Mucosa of descending colon (tissue), 3 donors: ENCODE measurements at places on chromosomes 12 and 14. TPM values are rescaled to one million over a fixed set of nuclear protein-coding genes. Genes with fewer than 3 reads are reported as not detected.
A peak's percentile ranks its signal among the peaks of the same experiment; 100 is the strongest.

GRCh38 chr12:27840229-27840999 lies 60.4 kb upstream of the MANSC4 start:
- no peak for DNase-seq

GRCh38 chr12:130086797-130087196 lies 75.5 kb upstream of the FZD10 start:
- no peak for DNase-seq

DNA sequence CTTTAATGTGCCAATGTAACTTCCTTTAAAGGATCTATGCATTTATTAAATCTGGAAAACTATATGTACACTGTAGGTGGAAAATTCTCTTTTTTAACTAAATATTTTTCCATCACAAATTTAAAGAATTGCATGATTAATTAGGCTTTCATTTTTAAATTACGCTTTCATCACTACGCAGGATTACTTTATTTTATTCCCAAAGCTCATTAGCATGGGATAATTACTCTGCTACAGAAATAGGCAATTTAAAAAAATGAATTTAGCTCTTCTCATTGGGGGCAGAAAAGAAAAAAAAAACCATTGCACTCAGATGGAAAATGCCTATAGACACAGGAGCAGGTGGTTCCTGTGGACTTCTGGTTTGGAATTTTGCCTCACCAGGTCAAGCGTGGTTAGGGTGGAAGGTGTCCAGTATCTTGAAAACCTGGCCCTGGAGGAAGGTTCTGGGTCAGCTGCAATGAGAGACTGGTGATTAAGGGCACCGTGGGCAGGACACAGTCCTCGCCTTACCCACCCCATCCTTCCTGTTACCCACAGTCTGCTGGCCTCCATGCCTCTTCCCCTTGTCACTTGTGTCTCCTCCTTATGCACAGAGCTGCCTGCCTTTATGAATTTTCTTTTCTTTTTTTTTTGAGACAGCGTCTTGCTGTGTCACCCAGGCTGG lies 17.3 kb upstream of the RIN3 start:
- DNase-seq: no peak

Gene NAV3
- 2.5 TPM for total RNA-seq

Gene LRRIQ1
- not detected for total RNA-seq

Gene WNT5B
- total RNA-seq: 2.7 TPM

DNA sequence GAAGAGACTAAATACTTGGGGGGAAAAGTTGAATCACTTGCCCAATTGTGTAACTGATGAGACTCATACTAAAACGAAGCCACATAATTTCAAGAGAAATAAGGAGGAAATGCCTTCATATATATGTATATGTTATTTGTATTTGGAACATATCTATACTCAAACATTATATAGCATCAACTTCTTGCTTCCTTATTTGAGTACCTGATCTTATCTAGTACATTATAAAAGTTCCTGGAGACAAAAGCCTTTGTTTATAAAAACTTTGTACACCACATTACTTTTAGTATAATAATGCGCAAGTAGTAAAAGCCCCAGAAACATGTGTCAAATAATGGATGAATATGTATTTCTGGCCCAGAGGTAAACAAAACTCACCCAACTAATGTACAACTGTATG lies 92.0 kb downstream of the SLC2A13 start:
- no peak for DNase-seq

Gene RTL1
- not detected for total RNA-seq

- DNase-seq: no peak
Observed at GRCh38 chr12:2804393-2805142, 7.9 kb upstream of the ITFG2 start.

Gene PTCSC3
- total RNA-seq: not detected

GRCh38 chr14:37515771-37516170 lies 79.3 kb downstream of the FOXA1 start:
- DNase-seq: no peak

DNA sequence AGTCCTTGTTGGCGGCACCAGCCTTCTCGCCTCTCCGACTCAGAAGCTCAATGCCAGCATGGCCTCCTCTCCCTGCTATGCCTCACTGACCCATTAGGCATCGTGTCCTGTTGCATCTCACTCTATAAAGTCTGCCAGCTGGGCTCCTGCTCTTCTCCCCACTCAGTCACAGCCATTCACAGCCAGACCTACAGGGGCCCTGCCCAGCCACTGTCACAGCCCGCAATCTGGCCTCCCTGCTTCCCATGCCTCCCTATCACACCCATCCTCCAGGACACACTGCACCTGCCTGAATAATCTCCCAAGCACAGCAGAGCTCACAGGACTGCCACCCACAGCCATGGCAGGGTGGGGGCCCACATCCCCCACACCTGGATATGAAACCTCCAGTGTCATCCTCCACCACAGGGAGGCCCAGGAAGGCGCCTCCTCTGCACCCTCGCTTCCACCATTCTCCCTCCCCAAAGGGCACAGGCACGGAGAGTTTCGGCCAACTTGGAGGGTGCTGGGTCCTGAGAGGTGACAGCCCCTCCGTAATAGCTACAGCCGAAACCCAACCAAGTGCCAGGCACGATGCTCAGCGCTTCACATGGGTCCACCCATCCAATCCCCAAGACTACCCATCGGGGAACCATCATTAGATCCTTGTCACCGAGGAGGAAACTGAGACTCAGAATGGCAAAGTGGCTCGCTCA lies 370.3 kb downstream of the BCL11B start:
- DNase-seq: no peak

Gene FITM1
- total RNA-seq: 1.3 TPM

DNA sequence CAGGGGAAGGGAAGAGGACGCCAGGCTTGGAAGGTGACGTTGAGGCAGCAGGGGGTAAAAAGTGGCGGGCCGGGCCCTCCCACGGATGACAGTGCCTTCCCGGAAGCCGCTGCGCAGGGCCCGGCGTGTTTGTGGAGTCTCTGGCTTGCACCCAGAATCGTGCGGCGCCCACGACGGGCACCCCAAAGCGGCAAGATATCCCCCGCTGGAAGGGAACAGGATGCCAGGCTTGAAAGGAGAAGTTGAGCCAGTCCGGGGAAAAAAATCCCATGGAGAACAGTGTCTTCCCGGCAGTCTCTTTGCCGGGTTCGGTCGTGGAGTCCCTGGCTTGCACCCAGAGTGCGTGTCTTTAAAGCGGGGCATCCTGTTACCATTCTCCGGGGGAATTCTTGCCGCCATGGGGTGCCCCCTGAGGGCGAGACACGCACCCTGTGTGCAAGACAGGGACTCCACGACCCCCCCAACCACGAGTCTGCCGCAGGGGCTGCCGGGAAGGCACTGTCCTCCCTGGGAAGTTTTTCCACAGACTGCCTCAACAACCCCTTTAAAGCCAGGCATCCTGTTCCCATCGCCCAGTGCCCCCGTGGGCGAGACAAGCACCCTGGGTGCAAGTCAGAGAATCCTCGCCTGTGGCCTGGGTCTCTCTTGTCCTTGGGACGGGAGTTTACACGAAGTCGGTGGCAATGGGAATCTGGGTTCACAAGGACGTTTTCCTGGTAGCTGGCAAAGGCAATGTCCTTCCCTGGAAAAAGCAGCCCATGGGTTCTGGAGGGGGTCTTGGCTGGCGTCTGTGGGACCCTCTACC lies 156.1 kb upstream of the ALG10B start:
- DNase-seq: no peak

Gene SOX5
- 13.0 TPM for total RNA-seq

DNA sequence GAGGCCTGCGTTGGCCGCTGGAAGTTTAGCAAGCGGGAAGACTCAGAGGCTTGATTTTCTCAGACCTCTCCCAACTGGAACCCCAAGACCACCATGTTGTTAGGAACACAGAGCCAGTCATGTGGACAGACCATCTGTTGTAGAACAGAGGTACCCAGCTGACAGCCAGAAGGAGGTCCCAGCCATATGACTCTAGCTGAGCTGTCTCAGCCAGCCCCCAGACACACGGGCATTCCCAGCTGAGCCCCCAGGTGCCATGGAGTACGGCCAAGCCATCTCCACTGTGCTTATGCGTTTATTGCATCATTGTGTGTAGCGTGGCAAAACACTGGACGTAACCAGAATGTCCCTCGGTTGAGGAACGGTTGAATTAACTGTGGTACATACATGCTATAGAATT lies 421.9 kb downstream of the TMEM132D start:
- DNase-seq: no peak

Gene PPP1R3E
- 16.2 TPM for total RNA-seq

Gene ACVRL1
- 247 TPM for total RNA-seq

- peak; percentile 75 for DNase-seq
Observed at GRCh38 chr12:106248312-106248845, 559 bp upstream of the CKAP4 start.
